ENCODE measurements at places on chromosomes 1 and 21.

GRCh38 chr1:26598890-26599289, 69.3 kb downstream of the RPS6KA1 start:
- no peak for DNase-seq

DNA sequence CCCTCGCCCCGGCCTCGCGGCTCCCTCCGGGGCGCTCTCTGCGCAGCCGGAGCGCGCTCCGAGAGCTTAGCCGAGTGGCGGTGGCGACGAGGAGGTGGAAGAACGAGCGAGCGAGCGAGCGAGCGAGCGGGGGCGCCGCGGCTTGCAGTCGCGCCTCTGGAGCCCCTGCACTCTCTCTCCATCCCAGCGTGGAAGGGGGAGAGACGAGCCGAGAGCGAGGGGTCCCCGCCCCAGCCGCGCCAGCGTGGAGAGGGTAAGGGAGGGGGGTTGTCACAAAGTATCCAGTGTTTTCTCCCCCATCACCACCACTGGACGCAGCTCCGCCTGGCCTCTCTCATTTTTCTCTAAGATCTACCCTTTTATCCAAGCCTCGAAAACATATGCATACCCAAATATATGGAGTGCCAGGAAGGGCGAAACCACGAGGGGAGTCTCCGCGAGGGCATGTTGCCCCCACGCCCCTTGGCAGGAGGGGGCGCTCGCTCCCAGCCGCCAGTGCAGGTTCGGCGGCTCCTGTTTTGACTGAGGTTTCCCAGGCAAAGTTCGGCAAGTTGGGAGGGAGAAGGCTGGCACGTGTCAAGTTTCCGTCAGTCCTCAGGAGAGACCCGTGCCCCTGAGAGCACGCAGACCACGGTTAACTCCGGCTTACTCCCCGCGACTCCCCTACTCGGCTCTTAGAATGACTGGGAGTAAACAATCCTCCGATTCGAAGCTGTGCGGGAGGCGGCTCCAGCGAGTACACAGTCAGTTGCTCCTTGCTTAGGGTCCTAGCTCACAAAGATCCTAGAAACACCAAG, 569 bp upstream of the DAB1 start:
- peak; percentile 78 for DNase-seq

DNA sequence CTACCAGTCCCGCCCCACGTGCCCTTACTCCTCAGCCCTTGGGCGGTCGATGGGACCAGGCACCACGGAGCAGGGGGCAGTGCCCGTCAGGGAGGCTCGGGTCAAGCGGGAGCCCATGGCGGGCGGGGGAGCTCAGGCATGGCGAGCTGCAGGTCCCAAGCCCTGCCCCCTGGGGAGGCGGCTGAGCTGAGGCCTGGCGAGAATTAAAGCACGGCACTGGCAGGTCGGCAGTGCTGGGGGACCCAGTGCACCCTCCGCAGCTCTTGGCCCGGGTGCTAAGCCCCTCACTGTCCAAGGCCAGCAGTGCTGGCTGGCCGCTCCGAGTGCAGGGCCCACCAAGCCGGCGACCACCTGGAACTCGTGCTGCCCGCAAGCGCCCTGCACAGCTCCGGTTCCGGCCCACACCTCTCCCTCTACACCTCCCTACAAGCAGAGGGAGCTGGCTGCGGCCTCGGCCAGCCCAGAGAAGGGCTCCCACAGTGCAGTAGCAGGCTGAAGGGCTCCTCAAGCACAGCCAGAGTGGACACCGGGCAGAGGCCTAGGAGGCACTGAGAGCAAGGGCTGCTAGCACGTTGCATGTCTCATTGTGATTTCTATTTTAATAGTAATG, 166.8 kb upstream of the FMN2 start:
- no peak for DNase-seq

- DNase-seq = peak; percentile 55
Observed at GRCh38 chr21:35244514-35244913, 195.4 kb upstream of the RUNX1 start.

DNA sequence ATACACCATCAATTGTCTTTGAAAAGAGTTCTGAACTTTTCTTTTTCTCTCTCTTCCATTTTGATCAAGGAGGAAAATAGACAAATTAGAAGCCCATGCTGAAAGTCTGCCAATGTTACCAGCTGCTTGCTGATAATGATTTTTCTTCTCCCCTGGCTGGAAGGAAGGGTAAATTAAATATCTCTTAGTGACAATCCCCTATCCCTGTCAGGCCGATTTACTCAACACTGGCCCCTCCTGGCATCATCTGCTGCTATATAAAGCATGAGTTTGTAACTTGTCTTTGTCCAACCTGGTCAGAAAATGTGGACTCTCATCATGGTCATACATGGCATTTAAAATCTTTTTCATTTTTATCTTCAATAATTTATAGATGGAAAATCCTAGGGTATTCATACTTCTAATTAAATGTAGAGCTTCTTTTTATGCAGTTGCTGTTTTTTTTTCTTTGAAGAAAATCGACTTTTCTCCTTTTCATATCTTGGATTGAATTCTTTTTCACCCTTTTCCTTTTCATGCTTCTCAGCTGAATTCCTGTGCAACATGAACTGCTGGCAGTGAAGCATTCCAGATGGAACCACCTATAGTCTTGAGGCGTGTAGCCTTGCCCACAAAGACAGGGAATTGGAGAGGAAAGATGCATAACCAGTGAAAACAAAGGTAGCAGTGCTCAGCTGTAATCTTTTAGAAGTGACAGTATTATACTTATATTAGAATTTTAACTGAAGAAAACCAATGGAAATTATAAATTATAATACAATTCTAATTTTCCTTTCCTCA, 214.7 kb upstream of the PTGFR start:
- DNase-seq = no peak

GRCh38 chr21:36630485-36631206, 68.3 kb upstream of the SIM2 start:
- peak; percentile 80 for DNase-seq

DNA sequence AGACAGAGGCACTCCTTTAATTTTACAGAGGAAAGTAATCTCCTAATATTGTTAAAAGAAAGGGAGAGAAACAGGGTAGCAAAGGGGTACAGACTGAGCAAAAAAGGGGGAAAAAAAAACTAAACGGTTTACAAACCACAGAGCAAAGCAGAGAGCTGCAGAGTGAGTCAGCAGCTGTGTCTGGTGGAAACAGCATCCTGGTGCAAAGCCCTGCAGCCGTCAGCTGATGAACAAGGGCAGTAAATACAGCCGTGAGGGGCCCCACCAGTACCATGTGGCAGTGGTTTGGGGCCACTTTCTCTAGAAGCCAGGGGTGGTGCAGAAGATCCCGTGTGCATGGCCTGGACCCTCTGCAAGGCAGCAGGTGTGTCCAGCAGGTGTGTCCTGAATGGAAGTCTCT, 111.3 kb downstream of the ERG start:
- DNase-seq = no peak

DNA sequence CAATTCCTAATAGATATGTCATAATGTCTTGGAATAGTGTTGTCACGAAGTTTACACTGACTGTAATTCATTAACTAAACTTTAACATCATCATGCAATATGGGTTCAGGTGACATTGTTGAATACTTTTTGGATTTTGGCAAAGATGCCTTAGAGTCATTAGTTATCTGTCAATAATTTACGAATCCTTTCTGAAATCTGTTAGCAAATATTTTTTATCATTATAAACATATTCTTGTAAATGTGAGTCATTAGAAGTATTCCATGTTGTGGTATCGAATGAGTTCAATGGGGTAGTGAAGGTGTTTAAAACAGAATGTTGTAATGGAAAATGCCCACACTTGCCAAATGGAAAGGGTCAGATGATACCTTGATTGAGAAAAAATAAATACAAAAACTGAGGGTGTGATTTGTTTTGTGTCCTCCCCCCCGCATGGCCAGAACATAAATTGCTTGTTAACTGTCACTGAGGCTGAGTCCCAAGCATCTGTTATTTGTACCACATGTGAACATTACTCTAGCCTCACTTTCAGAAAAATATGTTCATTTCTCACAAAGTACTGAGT, 5.2 kb upstream of the NR5A2 start:
- no peak for DNase-seq

- no peak for DNase-seq
Observed at GRCh38 chr21:14744368-14744767, 198.3 kb upstream of the SAMSN1 start.

DNA sequence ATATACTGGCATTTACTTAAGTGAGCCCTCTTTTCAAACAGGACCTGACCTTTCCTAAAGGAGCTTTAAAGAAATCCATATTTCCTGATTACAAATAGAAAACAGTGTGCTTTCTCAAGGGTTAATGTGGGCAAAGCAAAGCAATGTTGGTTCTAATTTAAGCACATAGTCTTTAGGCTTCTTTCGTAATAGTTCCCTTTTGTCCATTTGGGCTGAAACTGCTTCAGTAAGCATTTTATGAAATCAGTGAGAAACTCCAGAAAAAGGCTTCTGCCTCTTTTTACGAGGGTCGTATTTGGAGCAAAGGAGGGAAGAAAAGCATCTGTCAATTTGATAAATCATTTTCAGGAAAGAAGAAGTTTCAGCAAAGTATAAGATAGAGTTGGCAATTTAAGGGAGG, 331.2 kb downstream of the KIF26B start:
- no peak for DNase-seq

DNA sequence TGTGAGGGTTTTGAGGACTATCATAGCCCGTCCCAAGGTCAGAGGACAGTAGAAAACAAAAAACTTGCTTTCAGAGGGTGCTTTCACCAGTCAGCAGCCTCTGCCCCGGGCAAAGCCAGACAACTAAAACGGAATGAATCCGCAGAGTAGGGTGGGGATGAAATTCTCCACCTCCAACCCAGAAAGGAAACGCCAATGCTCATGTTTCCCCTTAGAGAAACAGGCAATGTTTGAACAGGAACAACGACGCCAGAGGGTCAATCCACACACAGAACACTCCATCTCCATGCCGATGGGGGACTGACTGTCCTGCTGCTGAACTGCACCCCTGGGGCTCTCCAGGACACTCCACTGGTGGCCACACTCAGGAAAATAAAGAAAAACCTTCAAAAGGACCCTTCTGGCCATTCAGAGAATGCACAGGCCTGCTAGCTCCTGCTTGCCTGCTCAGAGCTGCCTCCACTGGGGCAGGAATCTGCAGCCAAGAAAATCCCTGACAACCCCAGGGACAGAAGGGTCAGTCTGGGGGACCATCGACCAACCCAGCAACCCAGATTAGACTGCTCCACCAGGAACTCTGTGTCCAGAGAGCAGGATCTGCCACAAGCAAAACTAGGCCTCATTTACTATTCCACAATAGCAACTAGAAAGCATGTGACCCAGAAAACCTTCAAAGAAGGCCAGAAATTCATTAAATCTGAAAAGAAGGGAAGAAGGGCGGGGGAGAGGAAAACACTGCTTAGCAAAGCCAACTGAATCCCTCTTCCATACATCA, 116.0 kb downstream of the TOMM20 start:
- no peak for DNase-seq

- DNase-seq = no peak
Observed at GRCh38 chr1:194917769-194918168, 1690.5 kb downstream of the KCNT2 start.

GRCh38 chr1:218345673-218346390, 696 bp downstream of the TGFB2 start:
- peak; percentile 91 for DNase-seq

DNA sequence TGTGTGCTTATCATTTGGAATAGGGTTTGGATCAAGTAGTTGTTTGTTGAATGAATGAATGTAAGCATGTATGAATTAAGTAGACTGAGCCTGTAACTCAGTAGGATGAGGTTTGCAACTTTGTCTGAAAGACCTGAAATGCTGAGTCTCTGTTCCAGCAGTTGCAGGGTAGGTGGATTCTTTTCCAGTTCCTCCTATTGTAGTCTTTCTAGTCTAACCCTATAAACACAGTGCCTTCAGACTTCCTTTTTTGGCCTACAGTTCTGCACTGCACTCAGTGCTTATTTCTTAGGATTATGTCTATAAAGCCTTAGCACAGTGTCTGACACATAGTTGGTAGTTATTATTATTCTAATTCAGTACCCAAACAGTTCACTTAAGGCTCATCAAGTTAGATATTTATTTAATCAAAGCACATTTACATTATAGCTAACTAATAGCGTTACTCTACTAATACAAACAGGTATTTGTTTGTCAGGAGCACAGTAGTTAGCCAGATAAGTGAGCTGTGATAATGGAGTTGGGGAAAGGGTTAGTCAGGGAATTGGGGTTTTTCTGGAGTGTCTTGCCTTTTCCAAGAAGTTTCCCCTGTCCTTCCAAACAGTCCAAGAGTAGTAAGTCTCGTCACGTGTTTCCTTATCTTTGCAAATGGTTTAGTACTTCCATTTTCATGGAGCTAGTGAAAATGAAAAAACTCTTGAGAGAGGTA, 45.0 kb downstream of the ABCD3 start:
- DNase-seq = no peak

DNA sequence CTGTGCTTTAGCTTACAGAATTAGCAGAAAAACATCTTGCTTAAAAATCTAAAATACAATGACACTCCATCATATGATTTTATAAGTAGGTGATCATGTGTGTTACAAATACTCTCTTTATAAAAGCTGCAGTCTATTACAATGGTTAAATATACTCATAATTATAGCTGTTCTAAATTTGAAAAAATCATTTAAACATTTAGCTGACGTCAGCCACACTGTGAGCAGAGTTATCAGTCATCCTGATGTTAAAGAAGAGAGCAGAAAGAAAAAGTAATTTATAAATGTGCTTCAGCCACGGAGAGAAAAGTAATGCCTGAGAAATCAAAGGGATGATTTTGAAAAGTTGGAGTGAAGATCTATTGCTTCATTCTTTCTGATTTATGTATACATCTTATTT, 1325.9 kb upstream of the B3GALT2 start:
- no peak for DNase-seq

- no peak for DNase-seq
Observed at GRCh38 chr1:198617406-198617805, 21.4 kb upstream of the PTPRC start.

GRCh38 chr1:43834280-43835081, 99.1 kb upstream of the ARTN start:
- no peak for DNase-seq

GRCh38 chr1:27342391-27342777, 562 bp downstream of the SYTL1 start:
- peak; percentile 54 for DNase-seq

DNA sequence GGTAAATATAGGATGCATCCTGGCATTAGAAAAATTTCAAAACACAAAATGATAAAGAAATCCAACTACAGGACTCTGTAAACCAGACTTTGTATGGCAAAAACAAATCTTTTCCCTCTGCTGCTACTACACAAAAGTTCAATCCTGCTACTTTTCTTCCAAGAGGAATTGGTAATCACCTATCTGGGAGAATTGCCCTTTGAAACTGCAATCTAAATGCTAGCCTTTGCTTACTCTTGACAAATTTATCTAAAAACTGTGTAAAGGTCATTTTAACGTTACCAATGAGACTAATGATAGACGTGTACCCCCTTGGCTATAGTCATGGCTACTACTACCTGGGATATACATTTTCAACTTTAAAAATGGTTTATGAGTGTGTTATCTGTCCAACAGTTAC, 837.9 kb upstream of the CXADR start:
- DNase-seq = no peak

GRCh38 chr1:113931451-113931851, 2.3 kb downstream of the HIPK1 start:
- DNase-seq = no peak

- DNase-seq = peak; percentile 80
Observed at GRCh38 chr1:111441573-111442192, 7.4 kb downstream of the WDR77 start.

Measured in stomach (tissue), 19 donors.